CD8-positive, alpha-beta memory T cell (primary cell): ENCODE measurements at places on chromosomes 5 and 9.

DNA sequence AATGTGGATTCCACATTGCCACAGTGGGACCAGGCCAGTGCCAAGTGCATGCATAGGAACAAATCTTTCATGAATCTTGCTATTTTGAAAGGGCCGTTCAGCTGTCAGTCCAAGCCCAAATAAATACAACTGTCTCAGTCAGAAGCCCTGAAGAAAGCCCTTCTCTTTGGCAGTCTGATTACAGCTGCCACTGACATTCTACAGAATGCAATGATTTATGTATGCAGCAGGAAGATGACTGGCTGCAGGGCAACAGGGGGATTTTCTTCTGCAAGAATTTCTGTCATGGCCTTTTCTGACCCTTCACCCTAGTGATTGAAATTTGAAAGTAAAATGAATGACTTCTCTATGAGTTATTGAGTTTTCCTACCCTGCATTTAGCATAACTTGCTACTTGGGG lies 86.7 kb upstream of the FER start:
- no peak for DNase-seq

GRCh38 chr5:62597314-62597713 lies 18.7 kb downstream of the LRRC70 start:
- DNase-seq, result no peak

DNA sequence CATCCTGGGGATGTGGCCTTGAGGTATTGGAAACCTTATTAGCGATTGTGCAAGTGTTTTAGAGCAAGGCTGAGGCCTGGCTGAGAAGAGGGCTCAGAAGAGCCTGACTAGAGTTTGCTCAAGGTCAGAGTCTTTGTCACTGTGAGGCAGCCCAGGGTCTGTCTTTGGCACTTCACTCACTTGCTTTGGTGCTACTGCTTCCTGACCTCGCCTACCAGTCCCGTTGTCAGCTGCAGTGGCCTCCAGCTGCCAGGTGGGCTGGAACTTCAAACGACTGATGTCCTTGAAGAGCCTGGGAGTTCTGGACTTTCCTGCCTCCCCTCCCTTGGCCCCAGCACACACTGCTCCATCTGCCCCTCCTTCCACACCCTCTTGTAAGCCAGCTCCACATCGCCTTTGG lies 228.0 kb downstream of the SNX18 start:
- no peak for DNase-seq

- DNase-seq, result no peak
Observed at GRCh38 chr5:119049824-119050449, 20.9 kb upstream of the DMXL1 start.

- DNase-seq, result no peak
Observed at GRCh38 chr5:143138839-143139238, 264.6 kb downstream of the NR3C1 start.

DNA sequence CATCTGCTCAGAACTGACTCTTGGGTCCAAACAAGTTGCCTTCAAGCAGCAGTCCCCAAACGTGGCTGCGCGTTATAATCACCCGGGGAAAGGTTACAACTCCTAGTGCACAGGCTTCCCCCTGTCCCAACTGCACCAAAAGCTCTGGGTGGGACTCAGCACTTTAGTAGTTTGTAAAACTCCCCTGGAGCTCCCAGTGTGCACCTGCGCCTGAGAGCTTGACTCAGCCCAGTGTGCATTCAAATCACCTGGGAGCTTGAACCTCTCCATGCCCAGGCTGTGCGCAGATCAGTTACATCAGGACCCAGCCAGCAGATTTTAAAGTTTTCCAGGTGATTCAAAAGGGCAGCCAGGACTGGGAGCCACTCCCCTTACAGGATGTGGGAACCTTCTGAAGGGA lies 151.4 kb downstream of the COL23A1 start:
- DNase-seq, result no peak

- no peak for DNase-seq
Observed at GRCh38 chr5:126599499-126599898, 1.2 kb upstream of the PHAX start.

GRCh38 chr5:105882956-105883481 lies 1787.7 kb downstream of the EFNA5 start:
- DNase-seq, result no peak

DNA sequence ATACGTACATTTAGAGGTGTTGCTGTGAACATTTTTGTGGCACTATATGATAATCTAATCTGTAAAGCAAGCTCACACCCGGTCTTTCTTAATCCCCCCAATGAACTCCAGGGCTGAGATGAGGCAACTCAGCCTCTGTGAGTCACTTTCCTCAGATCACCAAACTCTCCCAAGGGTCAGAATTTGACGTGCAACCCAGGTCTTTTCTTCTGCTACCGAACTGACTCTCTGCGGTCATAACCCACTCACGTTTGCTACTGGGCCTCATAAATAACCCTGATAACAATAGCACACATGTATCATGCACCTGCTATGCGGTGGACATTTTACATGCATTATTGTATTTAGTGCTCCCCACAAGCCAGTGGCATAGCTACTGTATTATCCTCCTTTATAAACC lies 153.1 kb downstream of the DROSHA start:
- DNase-seq, result no peak

- no peak for DNase-seq
Observed at GRCh38 chr5:137462816-137463520, 36.2 kb downstream of the SPOCK1 start.

DNA sequence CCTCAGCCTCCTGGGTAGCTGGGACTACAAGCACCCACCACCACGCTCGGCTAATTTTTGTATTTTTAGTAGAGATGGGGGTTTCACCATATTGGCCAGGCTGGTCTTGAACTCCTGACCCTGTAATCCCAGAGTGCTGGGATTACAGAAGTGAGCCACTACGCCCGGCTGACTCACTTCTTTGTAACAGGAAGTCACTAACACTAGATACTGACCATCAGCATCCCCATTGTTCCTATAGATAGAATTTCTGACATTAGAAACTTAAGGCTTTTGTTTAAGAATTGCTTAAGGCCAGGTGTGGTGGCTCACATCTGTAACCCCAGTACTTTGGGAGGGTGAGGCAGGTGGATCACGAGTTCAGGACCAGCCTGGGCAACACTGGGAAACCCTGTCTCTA lies 42.2 kb downstream of the LEAP2 start:
- no peak for DNase-seq

DNA sequence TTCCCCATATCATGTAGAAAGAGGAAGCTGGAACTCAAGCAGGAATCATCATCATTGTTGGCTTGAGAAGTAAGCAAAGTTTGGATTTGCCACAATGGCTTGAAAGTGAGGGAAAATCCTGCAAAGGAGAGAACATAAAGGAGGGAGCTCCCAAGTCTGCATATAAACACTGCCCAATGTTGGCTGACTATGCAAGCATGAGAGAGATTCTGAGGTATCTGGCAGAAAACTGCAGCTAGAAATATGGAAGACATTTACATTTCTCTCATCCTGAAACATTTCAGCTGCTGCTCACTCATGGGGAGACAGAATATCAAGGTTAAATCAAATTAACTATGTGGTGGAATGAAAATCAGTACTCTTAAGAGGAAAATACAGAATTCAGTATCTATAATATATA lies 415.6 kb upstream of the TNC start:
- no peak for DNase-seq

GRCh38 chr9:129109537-129109903 lies 1.1 kb downstream of the CRAT start:
- DNase-seq, result no peak

GRCh38 chr5:150527038-150527437 lies 19.1 kb downstream of the NDST1 start:
- DNase-seq, result no peak

DNA sequence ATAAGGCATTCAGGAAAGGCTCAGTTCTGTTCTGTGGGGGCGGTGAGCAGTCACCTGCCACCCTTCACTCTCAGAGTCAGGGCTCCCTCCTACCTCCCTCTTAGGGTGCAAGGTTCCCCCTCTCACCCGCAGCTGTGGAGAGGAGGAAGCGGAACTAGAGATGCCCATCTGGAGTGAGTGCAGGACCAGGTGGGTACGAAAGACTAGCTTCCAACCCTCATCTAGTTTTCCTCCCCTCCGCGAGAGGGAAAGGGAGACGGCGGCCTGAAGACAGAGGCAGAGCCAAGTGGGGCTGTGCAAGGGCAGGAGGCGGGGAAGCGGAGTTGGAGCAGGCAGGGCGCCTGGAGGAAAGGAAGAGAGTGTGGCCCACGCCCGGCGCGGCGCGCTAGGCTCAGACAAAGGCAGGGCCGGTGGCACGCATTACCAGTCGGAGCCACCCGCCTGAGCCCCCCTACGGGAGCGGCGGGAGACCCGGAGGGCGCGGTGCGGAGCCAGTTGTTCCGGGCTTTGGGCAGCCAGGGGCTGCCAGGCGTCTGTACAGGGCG lies 7.3 kb downstream of the PRR7 start:
- no peak for DNase-seq

- peak; percentile 66 for DNase-seq
Observed at GRCh38 chr5:138752951-138753793, at the start of gene CTNNA1. Gene CTNNA1 (plus strand): TSS chr5:138753425. CDS start chr5:138781925, 28,500 bp downstream.

GRCh38 chr5:142551338-142552067 lies 134.4 kb downstream of the FGF1 start:
- DNase-seq, result no peak

DNA sequence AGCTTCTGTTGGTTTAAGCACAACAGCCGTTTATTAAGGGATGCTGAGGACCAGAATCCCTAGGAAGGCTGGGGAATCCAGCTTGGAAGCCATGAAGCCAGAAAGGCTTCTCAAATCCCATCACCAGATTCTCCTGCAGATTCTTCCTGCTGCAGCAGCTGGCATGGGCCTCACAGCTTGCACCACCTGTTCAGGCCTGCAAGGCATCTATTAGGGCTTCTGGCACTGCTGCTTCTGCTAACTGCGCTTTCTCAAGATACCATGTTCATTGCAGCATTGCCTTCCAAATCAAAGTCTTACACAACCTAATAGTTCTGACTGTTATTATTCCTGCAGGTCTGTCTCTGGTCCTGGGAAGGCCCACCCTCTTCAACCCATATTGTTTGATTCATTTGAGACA lies 51.2 kb upstream of the ZNF366 start:
- DNase-seq, result no peak

GRCh38 chr5:57538341-57538955 lies 55.8 kb upstream of the ACTBL2 start:
- no peak for DNase-seq

- DNase-seq, result no peak
Observed at GRCh38 chr9:127595611-127596010, 16.5 kb upstream of the STXBP1 start.

GRCh38 chr5:74092766-74093165 lies 466.8 kb downstream of the ARHGEF28 start:
- DNase-seq, result no peak

DNA sequence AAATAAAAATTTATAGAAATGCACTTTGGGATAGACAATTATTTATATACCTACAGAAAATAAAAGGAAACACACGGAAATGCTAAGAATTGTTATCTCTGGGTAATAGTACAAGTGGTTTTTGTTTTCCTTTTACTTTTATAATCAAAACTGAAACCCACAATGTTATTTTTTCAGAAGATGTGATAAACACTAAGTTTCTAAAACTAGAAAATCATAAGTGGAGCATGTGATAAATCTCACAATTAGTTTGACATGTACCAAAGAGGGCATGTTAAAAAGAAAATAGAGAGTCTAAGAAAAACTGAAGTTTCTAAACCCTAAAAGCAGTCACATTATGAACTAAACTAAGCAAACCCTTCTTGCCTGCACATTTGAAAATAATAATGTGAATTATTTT lies 61.1 kb downstream of the OXCT1 start:
- DNase-seq, result no peak

DNA sequence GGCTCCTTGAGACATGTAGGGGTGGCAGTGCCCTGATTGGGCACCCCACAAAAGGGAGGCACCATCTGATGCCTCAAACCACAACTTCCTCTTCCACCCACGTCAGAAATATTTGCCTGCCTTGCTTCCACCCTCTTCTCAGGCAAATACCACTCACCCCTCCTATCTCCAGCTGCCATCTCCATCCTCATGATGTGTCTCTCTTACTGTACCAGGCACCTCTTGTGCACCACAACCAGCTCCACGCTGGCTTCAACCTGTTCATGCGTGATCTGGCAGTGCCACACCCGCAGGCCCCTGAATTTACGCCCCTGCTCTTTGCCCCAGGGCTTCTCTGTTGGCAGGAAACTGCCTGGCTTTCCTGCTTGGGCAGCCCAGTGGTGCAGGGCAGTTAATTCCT lies 87.8 kb upstream of the HSPA9 start:
- peak; percentile 56 for DNase-seq

- DNase-seq, result no peak
Observed at GRCh38 chr9:113587471-113588031, 124.0 kb downstream of the RGS3 start.

DNA sequence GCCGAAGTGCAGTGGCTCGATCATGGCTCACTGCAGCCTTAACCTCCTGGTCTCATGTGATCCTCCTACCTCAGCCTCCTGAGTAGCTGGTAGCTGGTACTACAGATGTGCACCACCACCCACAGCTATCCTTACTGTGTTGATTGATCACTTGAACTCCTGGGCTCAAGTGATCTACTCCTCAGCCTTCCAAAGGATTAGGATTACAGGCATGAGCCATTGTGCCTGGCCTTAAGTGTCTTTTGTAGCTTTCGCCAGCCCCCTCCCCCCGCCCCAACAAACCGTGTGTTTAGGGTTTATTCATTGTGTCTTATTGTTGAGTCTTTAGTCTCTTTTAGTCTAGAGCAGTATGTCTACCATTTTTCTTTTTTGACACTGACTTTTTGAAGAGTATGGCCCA lies 33.1 kb downstream of the SPIN1 start:
- no peak for DNase-seq

DNA sequence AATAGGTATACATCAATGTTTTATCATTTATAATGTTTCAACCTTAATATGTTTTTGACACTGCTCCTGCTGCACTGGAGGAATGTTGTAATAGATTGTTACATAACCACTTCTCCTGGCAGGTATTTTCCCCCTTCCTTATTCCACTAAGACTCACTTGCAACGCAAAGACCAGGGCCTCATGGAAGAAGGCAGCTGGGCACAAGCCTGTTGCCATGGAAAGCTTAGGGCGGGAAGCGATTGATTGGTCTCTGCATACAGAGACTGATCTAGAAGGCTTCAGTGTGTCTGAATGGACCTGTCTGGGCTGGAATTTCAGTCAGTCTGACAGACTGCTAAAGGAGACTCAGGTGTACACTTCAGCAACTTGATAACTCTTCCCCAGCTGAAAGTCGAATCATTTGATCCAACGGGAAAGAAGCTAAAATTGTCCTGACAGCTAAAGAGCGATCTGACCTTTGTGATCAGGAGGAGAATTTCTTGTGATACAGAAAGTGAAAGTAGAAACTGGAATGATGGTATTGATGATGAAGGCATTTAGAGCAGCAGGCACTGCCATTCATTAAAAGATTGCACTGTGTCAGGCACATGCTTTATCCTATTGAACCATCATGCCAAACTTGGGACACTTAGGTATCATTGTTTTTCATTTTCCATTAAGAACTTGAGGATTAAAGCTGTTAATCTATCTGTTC lies 65.1 kb downstream of the GRIA1 start:
- no peak for DNase-seq

GRCh38 chr9:135989722-135990467 lies 28.7 kb upstream of the UBAC1 start:
- no peak for DNase-seq

- no peak for DNase-seq
Observed at GRCh38 chr5:78887384-78888118, 97.6 kb downstream of the ARSB start.
